Kasumi-1 (cell line): ENCODE measurements at places on chromosomes 6 and 20.

GRCh38 chr6:17980329-17980728 is 7.1 kb downstream of the KIF13A start:
- no peak for DNase-seq

DNA sequence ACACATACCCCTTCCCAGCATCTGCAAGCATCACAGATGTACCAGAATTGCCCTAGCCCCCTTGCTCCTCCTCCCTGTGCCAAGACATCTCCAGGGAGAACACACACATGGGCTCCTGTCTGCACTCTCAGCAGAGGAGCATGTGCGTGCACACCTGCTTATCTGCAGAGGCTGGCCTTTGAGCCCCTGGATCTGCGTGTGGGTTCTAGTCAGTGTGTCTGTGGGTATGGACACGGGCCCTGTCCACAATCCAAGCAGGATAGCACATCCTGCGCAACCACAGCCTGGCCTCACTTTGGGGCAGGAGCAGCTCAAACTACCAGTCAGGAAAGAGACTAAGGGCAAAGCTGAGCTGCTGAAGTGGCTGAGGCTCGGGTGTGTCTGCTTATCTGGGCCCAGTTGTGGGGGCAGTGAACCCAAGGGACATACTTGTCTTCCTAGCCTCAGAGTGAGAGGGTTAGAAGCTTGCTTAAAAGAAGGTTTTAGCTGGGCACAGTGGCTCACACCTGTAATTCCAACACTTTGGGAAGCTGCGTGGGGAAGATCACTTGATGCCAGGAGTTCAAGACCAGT is 41.0 kb downstream of the HM13 start:
- DNase-seq = no peak

- DNase-seq = peak; percentile 26
These were observed 885 bp upstream of the GZF1 start for GRCh38 chr20:23361119-23361475.

- peak; percentile 36 for DNase-seq
These were observed 9.2 kb downstream of the SLCO4A1 start for GRCh38 chr20:62651285-62652021.

- no peak for DNase-seq
These were observed 913.0 kb downstream of the C6orf118 start for GRCh38 chr6:164396071-164397047.

DNA sequence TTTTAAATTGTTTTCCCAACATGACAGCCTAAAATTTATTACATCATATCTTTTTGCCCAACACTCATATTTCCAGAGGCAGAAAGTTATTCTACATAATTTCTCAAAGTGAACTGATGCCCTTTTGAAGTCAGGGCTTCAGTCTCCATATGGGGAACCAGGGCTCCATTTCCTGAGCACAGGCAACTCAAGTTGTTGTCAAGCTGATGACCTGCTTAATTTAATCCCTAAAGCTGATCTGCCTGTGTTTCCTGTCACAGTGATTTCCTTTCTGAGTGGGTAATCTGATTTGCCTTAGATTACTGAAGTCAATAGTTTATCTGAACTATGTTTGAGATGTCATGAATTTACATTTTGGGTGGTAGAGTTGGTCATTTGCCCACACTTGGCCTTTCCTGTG is 932.1 kb upstream of the MANEA start:
- no peak for DNase-seq

GRCh38 chr20:51715856-51716185 is 52.4 kb downstream of the ATP9A start:
- no peak for DNase-seq
